Activated naive CD4-positive, alpha-beta T cell treated with anti-CD3 and anti-CD28 coated beads, Interleukin-2, amount 50 U/mL, for 16 hours (primary cell): ENCODE measurements at places on chromosomes 7 and 10.

DNA sequence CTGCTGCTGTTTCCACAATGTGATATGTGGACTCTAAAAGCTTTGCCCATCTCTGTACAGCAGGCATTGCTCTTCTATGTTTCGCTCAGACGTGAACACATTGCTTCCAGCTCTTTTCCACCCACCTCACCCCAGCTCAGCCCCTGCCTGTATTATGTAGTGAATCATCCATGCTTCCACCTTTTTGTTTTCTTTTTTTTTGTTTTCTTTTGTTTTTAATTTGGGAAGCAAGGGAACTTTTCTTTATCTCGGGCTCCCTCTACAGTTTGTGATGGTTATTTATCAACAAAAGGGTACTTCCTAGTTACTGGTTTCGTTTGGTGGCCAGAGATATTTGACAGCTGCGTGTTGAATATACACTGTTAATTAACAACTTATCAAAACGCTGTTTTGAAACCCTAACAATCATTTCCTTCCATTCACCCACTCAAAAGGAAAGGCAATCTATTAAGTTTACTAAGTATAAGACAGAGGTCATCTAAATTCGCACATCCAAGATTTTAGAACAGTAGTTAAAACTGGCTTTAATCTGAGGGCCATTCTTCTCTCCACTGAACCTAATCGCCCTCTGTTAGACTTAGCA is 127.9 kb upstream of the STK17A start:
- no peak for DNase-seq

DNA sequence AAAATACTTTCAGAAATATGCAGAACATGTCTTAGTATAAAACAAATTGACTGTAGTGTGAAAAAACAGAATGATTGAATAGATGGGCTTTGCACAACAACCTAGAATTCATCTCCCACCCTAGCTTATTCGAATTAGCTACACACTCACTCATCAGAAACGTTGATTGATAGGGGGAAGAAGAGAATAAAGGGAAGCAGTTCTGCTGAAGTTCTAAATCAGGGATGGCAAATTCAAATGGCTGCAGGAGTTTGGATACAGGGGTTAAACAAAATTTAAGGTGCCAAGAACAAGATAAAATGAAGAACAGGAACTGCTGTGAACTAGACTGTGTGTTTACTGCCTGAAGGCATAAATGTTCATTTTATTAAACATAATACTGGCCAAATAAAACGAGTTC is 9.0 kb downstream of the CD36 start:
- no peak for DNase-seq

DNA sequence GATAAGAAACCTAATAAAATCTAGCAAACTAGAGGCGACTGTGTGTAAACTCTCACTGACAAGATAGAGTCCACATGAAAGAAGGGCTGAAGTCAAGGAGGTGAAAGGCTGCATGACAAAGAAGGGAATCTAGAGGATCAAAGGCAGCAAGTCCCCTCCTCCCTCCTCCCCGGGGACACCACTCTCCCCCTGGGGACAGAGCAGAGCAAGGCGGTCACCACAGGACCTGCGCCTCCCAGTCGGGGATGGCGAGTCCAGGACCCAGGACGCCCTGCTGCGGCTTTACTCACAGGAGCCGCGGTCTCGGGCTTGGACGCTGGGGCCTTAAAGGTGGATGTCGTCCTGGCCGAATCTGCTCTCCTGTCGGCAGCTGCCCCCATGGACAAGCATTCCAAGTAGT is 22.4 kb downstream of the BRI3 start:
- no peak for DNase-seq

- DNase-seq = no peak
Observed at GRCh38 chr10:99743841-99744240, 11.8 kb downstream of the CUTC start.

- DNase-seq = no peak
Observed at GRCh38 chr7:46853451-46853850, 728.5 kb downstream of the TNS3 start.

GRCh38 chr7:21029006-21029405 is 242.3 kb upstream of the SP8 start:
- no peak for DNase-seq

- DNase-seq = no peak
Observed at GRCh38 chr10:91049296-91049987, 128.6 kb upstream of the ANKRD1 start.

GRCh38 chr10:52965938-52966401 is 193.4 kb upstream of the MBL2 start:
- DNase-seq = no peak

GRCh38 chr7:75691793-75692543 is 46.8 kb downstream of the HIP1 start:
- DNase-seq = no peak

- DNase-seq = no peak
Observed at GRCh38 chr7:155814316-155815276, 2.3 kb upstream of the SHH start.

DNA sequence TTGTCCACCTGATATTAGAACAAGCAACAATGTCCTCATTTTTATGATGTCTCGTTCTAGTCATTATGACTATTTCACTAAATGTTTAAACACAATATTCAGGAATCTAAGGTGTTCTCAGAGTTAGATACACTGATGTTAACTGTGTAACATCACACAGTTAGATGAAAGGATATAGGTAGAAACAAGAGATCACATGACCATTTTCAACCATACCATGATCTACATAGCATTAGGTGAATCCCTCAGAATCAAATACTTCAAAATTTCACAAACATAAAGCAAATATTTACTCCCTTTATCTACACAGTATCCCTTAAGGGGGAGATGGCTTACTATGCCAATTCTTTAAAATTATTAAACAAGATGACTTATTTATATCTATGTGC is 90.3 kb downstream of the ANK3 start:
- no peak for DNase-seq

DNA sequence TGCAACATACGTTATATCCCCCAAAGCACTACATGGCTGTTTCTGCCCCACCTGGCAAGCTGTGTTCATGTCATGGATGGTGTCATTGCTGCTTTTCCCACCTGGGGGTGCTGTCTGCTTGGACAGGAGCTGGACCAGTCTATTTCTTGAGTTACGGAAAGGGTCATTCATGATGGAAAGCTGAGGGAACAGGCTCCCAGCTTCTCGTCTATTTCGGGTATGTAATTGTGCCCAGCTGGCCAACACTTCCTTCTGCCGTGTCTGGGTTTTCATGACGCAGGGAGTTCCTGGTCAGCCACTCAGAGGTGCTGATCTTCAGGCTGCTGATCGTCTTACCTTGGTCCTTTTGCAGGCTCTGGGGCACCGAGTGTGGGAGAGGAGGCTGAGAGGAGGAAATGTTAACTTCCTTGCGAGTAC is 8.6 kb downstream of the BTBD16 start:
- no peak for DNase-seq

- DNase-seq = no peak
Observed at GRCh38 chr10:96283351-96283750, 12.0 kb upstream of the BLNK start.
